GM13977 (cell line): ENCODE measurements at places on chromosomes 16 and 17.

- DNase-seq = no peak
Observed at GRCh38 chr16:74627506-74628220, 20.7 kb upstream of the GLG1 start.

DNA sequence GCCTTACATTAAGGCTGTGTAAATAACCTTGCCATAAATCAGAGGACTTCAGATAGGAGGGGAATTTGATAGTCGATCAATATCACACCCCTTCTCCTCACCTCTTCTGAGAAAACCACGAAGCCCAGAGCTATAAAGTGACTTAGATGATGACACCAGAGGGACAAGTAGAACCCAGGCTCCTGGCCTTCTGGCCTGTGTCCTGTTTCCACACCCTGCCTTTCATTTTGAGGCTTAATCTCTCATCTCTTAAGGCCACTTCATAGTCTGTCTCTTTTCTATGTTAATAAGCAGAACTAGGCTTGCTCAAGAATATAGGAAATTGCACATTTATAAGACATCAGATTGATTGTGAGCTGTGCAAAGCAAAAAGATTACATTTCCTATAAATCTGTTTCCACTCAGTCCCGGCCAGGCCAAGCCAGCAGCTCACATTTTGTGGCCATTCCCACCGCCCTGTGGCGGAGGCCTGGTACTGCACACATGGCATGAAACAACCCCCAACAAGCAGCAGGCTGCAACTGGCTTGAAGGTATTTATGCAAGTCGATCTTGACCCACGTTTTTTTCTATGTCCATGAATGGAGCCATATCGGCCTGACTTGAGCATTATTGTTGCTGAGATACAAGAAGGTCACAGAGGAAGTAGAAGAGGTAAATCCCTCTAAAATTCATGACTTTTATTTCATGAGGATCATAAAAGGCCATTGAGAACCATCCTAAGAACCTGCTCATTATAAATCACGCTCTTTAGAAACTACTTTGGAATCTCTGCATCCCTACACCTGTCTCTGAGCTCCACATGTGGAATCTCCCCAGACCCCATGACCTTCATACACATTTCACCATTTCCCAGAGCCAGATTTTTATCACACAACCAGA, 93.7 kb downstream of the PMP22 start:
- no peak for DNase-seq

DNA sequence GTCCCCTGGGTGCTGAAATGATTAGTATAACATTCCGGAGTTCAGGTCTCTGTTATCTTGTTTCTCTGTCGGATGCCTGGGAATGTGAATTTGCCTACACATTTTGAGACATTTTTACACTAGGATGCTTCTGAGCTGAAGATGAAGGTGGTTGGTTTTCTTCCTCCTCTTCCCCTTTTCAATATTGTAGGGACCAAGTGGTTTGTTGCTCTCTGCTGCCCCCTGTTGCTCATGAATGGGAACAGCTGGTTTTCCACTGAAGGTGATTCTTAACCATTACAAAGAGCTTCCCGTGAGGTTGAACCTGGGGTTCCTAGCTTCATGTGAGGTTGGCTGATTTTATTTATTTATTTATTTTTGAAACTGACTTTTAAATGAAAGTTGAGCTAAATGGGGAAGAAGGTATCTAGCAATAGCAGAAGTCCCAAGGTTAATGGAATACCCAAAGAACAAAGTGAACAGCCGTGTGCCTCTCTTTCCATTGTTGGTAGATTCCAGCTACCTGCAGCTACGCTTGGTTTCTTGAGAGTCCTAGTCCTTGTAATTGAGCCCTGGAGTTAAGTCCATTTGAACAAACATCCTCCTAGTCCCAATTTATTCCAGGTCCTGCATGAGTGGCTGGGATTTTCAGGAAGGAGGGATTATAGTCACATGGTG, 983.9 kb upstream of the EEF2KMT start:
- DNase-seq = peak; percentile 11

DNA sequence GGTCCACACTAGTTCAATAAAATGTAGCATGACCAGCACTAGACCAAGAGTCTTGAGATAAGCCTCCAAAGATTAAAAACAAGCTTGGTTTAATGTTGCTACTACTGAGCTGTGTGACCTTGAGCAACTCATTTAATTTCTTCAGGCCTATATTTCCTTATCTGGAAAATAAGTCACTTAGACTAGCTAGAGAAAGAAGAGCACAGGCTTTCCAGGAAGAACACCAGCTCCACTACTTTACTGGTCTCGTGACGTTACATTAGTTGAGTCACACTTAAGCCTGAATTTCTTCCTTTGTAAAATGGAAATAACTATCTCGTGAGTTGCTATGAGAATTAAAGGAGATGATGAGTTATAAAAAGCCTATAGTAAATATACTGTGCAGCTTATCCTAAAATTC, 5.4 kb downstream of the HELZ start:
- DNase-seq = no peak

DNA sequence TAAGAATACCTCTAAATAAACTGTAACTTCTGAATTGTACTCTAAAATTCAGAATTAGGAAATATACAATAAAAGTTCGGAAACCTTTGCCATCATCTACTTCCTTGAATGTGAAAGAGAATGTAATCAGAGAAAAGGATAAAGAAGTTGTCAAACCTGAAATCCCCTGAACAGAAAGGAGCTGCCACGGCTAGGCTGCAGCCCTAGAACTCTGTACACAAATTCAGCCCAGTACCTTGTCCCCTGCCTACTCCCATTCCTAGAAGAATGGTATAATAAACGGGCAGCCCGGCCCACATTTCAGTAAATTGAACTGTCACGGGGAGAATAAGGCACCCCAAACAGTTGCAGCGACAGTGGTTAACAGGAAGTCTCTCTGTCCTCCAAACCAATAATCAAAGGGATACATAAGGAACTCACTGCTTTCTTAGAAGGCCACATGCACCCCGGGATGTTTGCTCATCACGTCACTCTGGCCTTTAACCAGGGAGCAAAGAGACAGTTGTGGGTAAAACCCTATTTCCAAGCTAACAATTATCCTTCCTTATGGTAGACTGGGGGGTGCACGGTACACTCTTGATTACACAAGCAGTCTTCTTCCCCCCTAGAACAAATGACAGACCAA, 24.3 kb upstream of the RFFL start:
- no peak for DNase-seq

DNA sequence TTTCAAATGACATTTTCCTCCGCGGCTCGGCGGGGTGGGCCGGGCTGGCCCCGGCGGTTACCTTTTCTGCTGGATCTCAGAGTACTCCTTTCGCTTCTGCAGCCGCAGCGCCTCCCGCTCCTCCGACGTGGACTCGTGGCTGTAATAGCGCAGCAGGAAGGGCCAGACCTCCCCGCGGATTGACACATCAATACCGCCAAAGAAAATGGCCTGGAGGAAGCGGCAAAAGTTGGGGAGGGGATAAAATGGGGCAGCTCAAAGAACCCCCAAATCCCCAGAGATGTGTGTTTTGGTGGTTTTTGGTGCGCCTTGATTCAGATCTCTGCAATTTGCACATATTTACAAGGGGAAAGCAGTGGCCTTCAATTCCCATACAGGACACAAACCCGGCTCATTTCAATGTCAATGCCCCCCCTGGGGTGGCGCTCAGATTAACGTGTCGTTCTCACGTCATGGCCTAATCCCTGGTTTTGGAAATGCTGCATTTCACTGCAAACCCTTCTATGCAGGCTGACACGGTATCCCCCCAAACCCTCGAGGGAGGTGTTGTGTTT, 85.9 kb downstream of the TBC1D16 start:
- peak; percentile 24 for DNase-seq

- peak; percentile 57 for DNase-seq
Observed at GRCh38 chr16:14193316-14193871, 122.3 kb downstream of the MRTFB start.

GRCh38 chr17:14092808-14093207, 23.5 kb downstream of the COX10 start:
- no peak for DNase-seq

DNA sequence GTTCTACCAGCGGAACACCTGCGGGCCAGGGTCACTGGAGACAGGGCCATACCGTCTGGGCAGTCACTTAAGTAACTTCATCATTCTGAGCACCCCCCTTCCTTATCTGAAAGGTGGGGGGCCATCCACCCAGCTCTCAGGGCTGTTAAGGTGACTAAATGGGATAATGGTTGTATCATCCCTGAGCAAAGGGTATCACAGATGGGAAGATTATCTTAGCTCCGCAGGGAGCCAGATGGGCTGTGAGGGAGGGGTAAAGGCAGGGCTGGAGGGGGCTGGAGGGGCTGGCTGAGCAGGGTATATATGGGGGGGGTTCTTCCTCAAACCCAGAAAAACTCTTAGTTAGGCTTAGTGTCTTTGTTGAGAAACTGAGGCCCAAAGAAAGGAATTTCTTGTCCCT, 2.9 kb upstream of the CACNA1G start:
- no peak for DNase-seq

DNA sequence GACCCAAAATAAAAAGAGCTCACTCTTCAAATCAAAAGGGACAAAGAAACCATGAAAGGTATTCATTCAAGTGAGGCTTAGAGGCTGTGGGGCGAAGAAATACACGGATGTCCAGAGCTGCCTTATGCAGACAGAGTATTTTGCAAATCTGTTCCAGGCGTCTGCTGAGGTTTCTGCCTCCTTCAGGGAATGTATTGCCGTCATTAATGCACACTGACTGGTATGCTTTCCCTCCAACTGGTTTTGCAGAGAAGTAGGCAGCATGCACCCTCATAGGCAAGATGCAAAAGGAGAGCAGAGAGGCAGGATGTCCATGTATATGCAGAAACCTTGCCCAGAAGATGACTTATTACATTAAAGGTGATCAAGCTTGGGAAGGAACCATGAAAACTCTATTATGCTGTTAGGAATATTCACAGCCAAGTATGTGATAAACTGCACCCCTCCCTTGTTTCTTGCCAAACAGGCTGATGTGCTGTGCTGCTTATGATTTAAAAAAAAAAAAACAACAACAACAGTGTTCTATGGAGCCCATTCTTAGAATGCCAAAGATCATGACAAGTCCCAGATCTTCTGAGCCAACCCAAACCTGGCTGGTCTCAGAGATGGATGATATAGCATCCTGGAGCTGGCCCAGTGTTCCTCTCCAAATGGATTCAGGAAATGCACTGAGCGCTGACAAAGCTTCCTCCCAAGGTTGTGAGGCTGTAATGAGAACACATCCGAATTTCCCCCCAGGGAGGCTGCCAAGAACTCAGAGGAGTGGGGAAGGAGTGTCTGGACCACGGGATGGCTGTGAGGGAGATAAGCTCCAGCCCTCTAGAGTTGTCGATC, 77.6 kb upstream of the HLF start:
- DNase-seq = no peak

GRCh38 chr16:58636466-58636865, 6.8 kb upstream of the CNOT1 start:
- no peak for DNase-seq

GRCh38 chr16:67304020-67304419, 22.5 kb downstream of the KCTD19 start:
- no peak for DNase-seq

DNA sequence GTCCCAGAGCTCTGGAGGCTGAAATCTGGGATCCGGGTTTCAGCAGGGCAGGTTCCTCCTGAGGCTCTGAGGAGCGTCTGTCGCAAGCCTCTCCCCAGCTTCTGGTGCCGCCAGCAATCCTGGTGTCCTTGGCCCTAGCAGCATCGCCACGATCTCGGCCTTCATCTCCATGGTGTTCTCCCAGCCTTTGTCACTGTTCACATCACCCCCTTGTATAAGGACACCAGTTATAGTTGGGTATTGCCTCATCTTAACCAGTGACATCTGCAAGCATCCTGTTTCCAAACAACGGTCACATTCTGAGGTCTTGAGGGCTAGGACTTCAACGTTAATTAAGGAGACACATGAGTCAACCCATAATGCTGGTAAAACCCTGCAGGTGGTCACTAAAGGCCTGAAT, 2.8 kb upstream of the PPP1R27 start:
- DNase-seq = no peak

GRCh38 chr17:58331815-58332777, 3.5 kb upstream of the TSPOAP1 start:
- DNase-seq = peak; percentile 78

DNA sequence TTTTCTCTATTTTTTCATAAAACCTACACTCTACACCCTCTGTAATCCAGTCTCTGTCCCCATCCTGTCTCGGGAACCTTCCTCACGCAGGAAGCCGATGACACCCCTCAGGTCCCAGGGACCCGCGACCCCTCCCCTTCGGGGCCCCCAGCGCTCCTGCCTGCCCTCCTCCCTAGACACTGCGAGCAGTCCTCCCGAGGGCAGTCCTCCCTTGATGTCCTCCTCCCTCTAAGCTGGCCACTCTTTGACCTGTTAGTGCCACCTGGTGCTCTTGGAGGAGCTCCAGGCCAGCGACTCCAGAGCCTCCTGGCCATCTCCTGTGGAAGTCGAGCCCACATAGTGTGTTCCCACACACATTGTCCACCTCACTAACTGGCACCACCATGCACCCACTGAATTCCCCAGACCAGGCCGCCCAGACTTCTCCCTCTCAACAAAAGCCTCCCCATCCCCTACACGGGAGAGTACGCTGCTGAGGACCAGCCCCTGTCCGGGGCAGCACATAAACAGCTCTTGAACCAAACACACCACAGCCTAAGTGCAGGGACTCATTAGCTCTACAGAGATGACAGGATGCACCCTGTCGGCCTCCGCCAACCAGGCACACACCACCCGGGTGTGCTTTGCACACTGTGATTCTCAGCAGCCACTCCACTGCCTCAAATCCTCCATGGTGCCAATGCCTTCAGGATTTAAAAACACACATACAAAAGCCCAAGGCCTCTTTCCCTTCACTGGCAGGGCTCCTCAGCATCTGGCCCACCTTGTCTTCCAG, 9.3 kb downstream of the OSBPL7 start:
- DNase-seq = no peak

DNA sequence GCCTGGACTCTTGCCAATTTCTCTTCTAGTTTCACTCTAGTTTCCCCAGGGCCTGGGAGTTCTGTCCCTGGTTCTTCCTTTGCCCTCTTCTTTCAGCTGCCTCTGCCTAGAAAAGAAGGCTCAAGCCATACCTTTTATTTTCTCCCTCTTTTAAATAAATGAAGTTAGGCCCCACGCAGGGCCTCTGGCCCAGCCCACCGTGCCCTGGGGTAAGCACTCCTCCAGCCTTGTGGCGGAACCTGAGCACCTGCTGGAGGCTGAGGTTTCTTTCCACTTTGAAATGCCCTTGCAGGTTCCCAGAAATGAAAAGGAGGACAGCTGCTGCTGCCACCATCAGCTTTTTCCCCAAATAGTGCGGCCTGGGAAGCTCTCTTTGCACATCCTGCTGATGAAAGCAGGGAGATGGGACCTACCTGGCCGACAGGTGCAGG, 139.4 kb downstream of the CCDC182 start:
- no peak for DNase-seq
